ENCODE measurements at places on chromosomes 7 and 10. TPM values are rescaled to one million over a fixed set of nuclear protein-coding genes. Genes with fewer than 3 reads are reported as not detected.
A peak's percentile ranks its signal among the peaks of the same experiment; 100 is the strongest.

ARMC3 gene
- 0.16 TPM for total RNA-seq

DNA sequence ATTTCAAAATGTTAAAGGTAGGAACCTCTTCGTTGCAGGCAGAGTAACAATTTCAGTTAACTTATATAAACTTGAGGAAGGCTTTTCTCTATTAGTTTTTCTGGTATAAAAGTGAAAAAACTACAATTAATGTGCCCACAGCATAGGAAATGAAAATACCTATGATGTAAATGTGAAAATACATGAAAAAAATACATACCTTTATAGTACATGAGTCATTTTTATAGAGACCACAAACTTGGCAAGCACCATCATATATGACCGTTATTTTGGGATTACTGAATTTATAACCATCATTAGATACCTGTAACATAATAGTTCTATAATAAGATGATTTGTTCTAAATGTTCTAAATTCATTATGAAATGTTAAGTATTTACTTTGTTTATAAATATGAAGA is 42.7 kb downstream of the VWDE start:
- DNase-seq = no peak

DNA sequence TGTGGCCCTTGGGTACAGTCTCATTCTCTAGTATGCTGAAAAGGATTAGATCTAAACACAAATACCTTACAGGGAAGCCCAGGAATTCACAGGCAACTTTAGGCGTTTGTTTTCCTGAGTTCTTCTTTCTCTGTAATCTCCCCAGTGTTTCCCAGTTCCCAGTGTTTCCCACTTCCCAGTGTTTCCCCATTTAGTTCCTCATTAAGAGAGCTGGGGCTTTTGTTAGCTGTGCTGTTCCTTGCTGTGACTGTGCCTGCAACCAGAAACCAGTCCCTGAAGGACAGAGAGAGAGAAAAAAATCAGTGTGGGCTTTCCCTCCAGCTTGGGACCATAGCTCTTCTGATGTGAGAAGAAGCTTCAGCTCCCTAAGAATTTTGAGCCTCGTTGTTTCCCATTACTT is 802.9 kb upstream of the COBL start:
- DNase-seq = peak; percentile 43

- no peak for DNase-seq
Observed at GRCh38 chr7:92781117-92781720, 55.2 kb downstream of the CDK6 start.

- DNase-seq = no peak
Observed at GRCh38 chr10:98644466-98644865, 197.7 kb upstream of the HPS1 start.

DNA sequence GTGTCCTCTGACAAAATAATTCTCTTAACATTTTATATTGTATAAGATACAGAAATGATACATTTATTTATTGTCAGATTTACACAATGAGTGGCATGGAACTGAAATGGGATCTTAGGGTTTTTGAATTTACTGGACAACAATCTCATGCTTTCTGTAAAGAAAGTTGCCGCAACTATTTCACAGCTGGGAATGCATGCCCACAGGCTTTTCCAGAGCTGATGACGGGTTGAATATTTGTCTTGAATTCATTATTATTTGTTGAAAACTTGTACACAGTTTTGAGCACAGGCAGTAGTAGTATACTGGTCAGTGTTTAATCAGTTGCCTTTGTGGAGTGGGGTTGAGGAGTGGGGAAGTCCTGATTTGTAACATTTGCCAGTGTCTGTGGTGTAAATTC is 20.5 kb upstream of the MRC1 start:
- DNase-seq = no peak

GRCh38 chr7:102469972-102470825 is 5.4 kb downstream of the LRWD1 start:
- no peak for DNase-seq

COL13A1 gene
- total RNA-seq = 7.1 TPM

TRPV5 gene
- not detected for total RNA-seq

C10orf95 gene
- total RNA-seq = 0.69 TPM

GRCh38 chr7:14834456-14834855 is 68.1 kb downstream of the DGKB start:
- no peak for DNase-seq

GRCh38 chr7:3083350-3083749 is 39.7 kb upstream of the CARD11 start:
- no peak for DNase-seq

DNA sequence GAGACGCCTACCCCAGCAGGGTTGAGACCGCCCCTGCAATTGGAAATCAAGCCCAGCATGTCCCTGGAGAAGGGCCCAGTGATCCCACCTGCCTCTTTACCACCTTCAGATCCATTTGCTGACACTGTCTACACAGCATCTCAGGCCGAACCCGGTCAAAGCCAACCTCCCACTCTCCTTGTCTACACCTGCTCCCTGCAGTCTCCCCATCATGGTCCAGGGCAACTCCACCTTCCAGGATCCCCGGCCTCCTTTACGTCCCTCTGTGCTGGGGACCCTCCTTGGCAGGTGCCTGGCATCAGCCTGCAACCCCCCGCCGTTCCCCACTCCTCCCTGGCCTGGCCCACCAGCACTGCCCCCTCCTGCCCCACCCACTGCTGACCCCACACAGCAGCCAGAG is 227.2 kb downstream of the PAXIP1 start:
- DNase-seq = no peak

DNA sequence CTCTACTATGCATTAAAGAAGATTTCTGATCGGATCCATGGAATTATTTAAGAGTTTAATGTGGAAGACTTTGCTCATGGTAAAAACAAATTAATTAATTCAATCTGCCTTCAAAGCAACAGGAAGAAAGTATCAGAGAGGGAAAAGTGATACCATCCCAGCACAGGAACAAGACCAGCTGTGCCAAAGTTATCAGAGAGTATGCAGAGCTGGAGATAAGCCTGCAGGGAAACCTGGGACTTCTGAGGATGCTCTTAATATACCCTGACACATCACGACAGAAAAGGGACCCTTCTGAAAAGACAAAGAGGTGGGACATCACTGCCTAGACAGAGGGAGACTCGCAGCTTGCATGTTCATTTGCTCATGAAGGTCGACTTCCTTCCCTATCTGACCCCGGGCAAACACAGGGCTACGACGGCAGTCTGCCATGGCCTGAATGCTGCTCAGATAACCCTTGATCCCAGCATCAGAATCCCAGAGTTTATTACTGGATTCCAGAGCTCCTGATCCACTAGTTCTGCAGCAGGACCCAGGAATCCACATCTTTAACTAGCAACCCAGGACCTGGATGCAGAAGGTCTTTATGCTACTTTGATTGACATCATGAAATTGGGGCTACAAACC is 29.5 kb downstream of the FAM171A1 start:
- DNase-seq = no peak

ATP6V0A4 gene
- total RNA-seq = 1.3 TPM
